Transverse colon (tissue), 4 donors: ENCODE measurements at places on chromosomes 13 and 19. TPM values are rescaled to one million over a fixed set of nuclear protein-coding genes. Genes with fewer than 3 reads are reported as not detected.

Gene KIR2DL3
- not detected for total RNA-seq

Gene FFAR3
- 0.27 TPM for total RNA-seq

Gene ZNF560
- total RNA-seq, result not detected

Gene IQCN
- 4.8 TPM for total RNA-seq

Gene SIGLEC5
- total RNA-seq, result not detected

Gene KLK4
- not detected for total RNA-seq

Gene LILRA1
- total RNA-seq, result 0.27 TPM

GRCh38 chr19:17107546-17108452 lies 32.2 kb downstream of the MYO9B start:
- DNase-seq, result peak; percentile 77

DNA sequence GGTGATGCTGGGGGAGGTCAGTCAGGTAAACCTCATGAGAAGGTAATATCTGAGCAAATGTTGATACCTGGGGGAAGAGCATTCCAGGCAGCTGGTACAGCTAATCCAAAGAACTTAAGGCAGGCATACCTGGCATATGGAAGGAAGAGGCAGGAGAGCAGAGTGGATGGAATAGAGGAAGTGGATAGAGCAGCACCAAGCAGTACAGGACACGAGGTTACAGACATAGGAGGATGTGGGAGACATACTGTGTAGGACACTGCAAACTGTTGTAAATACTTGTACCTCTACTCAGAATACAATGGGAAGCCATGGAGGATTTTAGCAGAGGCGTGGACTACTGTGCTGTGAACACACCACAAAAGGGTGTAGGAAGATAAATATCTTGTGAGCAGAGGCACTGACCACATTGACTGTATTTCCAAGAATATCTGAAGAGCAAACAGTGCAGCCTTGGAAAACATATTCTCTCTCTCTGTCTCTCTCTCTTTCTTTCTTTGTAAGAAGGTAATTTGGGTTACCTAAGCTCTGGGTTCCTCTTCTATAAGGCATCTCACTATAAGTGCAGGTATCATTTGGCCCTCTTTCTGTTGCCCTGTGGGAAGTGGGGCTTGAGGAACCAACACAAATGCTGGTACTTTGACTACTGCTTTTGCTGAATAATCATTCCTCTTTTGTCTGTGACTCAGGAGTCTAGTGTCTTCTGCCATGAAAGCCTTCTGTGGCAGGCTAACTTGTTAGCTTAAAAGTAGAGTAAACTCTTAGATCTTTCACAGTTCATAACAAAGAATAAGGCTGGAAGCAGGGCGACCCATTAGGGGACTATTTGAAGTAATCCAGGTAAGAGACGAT lies 238.0 kb downstream of the VWA8 start:
- no peak for DNase-seq

DNA sequence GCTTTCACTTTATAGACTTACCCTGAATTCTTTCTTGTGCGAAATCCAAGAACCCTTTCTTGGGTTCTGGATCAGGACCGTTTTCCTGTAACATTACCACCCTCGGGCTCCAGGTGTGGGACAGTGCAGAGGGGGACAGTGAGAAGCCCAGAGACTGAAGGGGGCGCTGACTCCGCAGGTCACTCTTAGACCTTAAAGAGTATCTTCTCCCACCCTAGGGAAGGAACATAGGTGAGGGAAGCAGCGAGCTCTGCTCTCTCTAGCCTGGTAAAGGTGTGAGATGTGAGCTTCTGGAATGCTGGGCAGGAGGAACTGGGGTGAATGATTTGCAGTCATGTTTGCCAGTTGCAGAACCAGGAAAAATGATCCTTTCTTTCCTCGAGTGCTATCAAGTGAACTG lies 80.8 kb upstream of the ZNF507 start:
- DNase-seq, result no peak

- no peak for DNase-seq
These were observed 1500.4 kb downstream of the EFNB2 start for GRCh38 chr13:105035092-105035491.

- DNase-seq, result no peak
These were observed 1204.5 kb upstream of the SLC10A2 start for GRCh38 chr13:104270731-104271130.

DNA sequence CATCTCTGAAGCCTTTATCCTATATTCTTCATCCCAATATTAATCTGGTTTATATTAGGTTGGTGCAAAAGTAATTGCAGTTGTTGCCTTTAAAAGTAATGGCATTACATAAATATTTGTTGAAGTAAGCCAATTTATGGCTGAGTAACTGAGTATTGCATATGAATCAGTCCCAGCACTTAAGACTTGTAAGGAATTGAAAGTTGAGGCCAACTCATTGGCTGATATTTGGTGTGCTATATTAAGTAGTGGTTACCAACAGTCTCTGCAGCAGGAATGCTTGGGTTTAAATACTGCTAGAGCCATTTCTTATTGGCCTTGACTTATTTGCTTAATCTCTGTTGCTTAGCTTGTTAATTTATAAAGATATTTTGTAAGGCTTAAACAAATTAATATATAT lies 460.7 kb downstream of the GPC6 start:
- no peak for DNase-seq

DNA sequence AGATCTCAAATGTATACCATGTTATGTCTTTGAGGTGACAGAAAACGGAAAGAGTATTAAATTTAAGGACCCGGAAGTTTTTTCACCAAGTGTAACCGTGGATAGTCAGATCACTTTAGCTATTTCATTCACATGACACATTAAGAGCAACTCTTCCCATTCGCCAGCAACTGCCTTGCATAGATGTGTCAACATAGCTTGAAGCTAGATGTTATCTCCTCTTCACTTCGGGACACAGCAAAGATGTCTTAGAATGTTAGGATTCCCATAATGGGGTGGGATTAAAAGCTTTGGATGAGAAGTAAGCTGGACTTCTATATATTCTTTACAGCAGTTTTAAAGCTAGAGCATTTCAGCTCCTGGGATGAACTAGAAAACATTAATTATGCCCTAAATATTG lies 1135.9 kb upstream of the PCDH20 start:
- no peak for DNase-seq

- no peak for DNase-seq
These were observed 319.9 kb downstream of the ATP8A2 start for GRCh38 chr13:25691654-25692053.

DNA sequence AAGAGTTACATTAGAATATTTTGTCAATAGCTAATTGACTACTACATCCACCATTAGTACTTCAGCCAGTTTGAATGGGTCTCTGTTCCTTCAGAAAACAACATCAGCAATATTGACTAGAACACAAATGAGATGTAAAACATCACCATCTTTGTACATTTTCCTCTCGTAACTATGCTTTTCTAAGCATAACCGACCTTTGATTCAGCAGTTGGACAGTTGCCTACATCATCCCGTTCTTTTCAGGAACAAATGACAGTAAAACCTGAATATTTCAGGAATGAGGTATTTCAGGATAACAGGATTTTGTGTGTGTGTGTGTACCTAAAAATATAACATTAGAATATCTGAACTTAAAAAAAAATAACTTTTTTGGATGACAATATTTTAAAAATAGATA lies 60.9 kb downstream of the STARD13 start:
- DNase-seq, result no peak

DNA sequence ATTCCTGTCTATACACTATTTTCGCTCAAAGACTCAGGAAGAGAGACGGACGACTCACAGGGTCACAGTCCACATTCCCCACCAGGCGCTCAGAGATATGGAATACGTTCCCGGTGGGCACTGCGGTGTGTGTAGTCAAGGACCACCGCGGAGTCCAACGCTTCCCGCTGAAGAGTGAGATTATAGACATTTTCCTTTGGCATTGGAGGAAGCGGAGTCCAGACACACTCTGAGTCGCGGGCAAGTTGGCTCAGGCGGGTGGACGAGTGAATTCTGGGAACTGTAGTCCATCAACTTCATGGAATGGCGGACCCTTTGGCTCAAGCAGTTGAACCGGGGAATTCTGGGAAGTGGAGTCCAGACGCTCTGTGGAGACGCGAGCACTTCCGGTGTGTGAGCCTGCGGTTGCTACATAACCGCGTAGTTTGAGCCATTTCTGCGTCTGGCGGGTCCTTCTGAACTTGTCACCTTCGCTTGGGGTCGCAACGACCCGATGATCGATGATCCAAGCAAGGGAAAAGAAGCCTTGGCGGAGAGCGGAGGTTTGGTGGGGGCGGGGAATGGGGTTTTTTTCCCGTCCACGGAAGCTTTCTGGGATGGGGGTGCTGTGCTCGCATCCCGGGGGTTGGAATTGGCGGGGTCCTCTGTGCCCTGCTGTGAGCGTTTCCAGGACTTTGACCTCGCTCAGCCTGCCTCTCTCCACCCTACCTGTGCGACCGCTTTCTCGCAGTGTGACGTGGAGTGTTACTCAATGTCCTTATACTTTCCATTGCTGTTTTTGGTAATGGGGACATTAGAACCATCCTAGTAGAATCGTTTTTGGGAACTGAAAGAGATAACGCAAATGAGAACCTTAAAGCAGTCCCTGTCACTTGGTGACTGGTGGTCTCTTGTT lies at the start of gene ZNF230:
ZNF230 (plus strand) TSS at position 392 of the 895 bp plus-strand sequence. CDS start 4,122 bp downstream, outside the sequence.
- DNase-seq, result peak; percentile 93

GRCh38 chr13:45674908-45675307 lies 27.2 kb upstream of the CBY2 start:
- no peak for DNase-seq

GRCh38 chr19:29514525-29515232 lies 11.1 kb upstream of the VSTM2B start:
- no peak for DNase-seq

- DNase-seq, result no peak
These were observed 66.8 kb downstream of the MRPL57 start for GRCh38 chr13:21243045-21243897.

- no peak for DNase-seq
These were observed 10.0 kb upstream of the VSTM2B start for GRCh38 chr19:29515706-29516357.

GRCh38 chr13:48624858-48625257 lies 28.9 kb upstream of the CYSLTR2 start:
- no peak for DNase-seq
